ENCODE measurements at places on chromosomes 13 and 19.
A peak's percentile ranks its signal among the peaks of the same experiment; 100 is the strongest.

- DNase-seq, result peak; percentile 70
Observed at GRCh38 chr13:36919833-36920615, at the start of gene SMAD9. Gene SMAD9, minus strand, starts transcription at chr13:36920238. Its CDS starts 40,549 bp downstream, at chr13:36879689.

- no peak for DNase-seq
Observed at GRCh38 chr19:33649627-33650305, 28.0 kb downstream of the CHST8 start.

DNA sequence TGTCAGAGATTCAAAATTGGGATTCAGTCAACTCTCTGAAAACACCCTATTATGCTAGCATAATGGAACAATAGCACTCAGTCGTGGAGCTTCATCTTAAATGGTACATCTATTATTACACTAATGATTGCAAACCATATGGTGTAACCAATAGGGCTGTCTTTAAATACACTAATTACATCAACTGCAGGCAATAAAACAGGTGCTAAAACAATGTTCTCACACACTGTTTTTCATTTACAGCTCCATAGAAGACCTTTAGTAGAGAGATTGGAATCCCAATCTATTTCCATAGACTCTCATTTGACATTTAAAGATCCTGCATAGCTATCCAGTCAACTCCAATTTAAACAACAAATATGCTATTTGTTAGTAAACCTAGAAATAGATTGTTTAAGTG lies 1917.4 kb downstream of the OLFM4 start:
- no peak for DNase-seq

DNA sequence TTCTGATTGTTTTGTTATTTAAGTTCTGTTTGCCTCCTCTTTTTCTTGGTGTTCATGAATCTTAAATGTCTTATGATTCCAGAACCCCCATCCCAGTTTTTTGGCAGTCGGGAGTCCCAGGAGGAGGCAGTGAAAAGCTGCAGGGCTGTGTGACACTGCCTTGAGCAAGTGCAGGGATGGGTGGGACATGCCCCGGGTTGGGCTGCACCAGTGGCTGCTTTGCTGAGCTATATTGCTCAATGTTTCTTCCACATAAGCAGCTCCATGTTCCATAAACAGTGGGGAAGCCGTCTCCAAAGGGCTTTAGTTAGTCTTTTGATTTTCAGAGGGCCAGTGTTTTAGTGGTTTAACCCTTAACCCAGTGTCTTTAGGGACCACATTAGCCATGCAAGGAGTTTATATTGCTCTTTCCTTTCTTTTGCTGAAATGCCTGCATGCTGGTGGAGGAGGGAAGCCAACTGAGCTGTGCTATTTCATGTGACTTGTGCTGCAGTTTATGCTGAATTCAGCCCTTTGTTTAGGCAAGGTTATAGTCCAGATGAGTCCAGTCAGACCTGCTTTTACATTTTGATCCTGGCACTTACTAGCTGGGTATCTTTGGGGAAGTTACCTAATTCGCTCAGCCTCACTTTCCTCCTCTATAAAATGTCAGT lies 13.1 kb downstream of the ATP8A2 start:
- no peak for DNase-seq

GRCh38 chr13:52892925-52893324 lies 44.5 kb upstream of the PCDH8 start:
- DNase-seq, result no peak

DNA sequence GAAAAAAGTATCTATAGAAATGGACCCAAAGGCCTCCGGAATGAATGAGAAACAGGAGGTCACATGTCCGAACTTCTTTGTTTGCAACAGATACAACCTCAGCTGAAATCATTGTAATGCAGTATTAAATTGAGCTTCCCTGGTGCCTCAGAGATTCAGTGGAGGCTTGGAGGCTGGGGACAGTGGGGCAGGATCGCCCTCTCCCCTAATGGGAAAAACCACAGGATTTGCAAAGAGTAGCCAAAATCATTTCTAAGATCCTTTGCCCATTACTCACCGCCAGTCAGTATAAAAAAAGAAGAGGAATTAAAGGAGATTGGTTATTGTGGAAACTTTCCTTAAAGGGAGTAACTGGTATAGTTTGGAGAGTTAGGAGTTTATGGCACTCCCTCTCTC lies 30.4 kb upstream of the IRS2 start:
- DNase-seq, result no peak

DNA sequence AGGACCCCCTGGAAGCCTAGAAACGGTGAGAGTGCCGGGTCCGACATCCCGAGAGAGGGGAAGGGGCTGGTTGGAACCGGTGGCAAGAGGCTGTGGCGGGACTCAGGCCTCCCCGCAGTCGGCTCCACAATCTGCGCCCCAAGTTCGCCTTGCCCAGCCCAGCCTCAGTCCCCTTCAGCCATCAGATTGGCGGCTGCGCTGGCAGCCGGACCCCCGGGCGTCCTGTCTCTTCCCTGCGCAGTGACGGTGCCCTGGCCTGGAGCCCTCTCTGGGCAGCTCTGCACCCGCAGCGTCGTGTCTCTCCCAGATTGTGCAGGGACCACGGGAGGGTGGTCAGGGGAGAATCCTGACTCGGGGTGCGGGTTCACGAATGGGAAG lies 315 bp downstream of the ZNF492 start:
- DNase-seq, result no peak

All from HEK293T (cell line).